ENCODE measurements at places on chromosomes 5 and 9.

- DNase-seq = no peak
Observed at GRCh38 chr5:91224456-91224855, 158.7 kb downstream of the ARRDC3 start.

DNA sequence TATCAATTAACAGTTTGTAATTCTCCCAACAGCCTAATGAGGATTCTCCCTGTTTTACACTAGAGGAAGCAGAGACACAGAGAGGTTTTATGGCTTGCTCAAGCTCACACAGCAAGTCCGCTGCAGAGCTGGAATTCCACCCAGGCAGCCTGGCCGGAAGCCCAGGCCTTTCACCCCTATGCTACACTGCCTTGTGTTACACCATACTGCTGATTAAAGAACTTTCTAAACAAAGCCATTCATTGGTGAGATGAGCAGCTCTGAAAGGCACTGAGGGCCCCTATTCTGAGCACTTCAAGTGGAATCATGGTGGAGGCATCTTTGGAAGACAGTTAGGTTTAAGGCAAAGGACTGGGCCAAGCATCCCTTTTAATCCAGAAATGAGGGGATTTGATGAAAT is 14.7 kb upstream of the LARP1 start:
- DNase-seq = no peak

DNA sequence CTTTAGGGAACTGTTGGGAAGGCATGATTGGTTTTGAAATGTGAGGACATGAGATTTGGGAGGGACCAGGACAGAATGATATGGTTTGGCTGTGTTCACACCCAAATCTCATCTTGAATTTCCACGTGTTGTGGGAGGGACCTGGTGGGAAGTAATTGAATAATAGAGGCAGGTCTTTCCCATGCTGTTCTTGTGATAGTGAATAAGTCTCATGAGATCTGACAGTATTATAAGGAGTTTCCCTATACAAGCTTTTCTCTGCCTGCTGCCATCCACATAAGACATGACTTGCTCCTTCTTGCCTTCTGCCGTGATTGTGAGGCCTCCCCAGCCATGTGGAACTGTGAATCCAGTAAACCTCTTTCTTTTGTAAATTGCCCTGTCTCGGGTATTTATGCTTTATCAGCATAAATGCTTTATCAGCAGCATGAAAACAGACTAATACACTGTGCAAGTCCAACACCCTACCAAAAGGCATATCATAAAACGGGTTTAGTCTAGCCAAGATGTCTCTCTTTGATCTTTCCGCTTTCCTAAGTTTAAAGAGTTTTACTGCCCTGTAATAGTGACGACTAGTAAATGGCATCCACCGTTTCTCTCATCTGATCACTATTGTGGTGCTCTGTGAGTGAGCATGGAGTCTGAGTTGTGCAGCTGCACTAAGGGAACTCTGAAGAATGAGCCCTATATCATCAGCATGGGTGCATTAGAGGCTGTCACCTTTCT is 12.9 kb upstream of the ZNF782 start:
- no peak for DNase-seq

DNA sequence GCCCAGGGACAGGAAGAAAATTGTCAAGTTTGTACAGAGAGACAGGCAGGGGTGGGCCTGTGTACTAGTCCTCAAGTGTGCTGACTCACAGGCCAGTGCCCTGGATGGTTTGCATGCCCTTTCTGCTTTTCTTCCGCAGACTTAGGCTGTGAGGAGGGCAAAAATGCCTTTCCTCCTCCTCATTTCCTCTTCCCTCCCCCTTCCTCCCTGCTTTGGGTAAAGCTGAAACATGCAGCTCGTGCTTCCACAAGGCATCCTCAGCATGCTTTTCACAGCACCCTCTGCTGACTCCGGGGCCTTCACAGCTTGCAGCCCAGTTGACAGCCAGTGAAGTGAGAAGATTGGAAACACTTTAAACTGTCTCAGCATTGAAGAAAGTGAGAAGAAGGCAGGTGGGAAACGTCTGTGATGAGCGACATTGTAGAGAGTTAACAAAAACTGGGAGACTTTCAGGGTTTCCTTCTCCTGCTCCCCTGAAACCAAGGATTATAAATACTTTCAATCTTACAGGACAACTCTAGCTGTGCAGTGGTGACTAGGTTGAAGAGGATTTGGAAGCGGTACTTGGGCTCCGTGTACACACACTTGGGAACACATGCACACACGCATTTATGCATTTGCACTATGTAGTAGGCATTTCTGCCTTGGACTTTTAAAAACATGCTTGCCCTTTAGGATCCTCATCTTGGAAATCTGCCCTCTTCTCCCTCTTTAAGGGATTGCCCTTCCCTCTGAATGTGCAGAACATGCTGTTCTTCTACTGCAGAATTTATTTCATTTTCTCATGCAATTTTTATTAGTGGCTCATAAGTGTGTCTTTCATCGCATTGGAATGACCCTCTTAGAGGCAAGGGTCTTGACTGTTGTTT is 138.8 kb downstream of the GRIA1 start:
- no peak for DNase-seq

DNA sequence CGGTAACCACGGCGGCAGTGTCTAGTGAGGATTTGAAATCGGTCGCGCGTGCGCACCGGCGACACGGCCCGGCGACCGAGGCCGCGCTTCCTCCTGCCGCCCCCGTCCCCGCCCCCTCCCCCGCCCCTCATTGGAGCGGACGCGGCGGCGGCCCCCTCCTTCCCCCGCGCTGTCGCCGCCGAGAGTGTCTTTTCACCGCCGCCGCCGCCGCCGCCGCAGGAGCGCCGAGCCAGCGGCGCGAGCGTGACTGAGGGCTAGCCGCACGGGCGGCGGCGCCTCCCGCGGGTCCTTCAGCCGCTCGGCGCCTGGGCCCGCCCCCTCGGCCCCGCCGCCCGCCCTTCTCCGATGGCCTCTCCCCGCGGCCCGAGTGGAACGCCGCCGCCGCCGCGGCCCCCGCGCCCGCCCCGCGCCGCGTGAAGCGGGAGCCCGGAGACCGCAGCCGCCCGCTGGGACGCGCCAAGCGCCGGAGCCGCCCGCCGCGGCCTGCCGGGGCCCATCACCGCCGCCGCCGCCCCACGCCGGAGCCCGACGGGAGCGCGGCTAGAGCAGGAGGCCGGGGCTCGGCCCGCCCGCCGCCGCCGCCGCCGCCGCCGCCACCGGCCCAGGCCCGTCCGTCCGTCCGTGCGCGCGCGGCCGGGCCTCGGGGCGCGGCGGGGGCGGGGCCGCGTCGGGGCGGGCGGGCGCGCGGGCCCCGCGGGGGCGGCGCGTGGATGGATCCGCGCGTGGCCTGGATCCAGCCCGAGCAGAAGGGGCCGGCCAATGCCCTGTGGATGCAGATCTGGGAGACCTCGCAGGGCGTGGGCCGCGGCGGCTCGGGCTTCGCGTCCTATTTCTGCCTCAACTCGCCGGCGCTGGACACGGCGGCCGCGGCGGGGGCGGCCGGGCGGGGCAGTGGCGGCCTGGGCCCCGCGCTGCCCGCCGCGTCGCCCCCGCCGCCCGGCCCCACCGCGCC is at the start of gene TENT4A:
TENT4A (plus strand) TSS at position 159 of the 952 bp plus-strand sequence; CDS start at position 711, 552 bp downstream.
- no peak for DNase-seq

DNA sequence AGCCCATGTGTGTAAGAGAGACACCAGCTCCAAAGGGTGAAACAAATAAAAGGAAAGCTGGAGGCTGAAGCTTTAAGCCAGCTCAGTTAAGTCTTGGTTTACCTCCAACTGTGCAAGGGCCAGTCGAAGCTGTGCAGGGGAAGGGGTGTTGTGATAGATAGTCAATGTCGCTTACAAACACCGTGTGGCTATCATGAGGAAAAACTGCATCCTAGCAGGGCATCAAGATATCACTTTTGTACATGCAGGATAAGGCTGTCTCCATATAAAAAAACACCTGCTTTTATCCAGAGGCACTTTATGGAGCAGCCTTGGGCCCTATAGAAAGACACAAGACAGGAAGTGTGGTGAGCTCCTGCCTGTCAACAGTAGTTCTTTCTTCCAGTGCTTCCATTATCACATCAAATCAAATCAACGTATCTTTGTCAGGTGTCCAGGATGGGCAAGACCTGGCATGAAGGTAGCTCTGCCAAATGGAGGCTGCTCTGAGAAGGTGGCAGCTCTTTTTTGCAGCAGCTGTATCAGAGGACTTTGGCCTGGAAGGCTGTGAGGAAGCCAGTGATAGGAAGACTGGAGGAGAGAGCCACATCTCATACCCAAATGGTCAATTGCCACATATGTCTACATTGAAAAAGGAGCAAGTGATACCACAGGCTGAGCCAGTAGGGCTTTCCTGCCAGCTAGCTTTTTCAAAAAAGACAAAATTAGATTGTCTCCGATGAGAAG is 29.3 kb upstream of the SELENOP start:
- DNase-seq = no peak

DNA sequence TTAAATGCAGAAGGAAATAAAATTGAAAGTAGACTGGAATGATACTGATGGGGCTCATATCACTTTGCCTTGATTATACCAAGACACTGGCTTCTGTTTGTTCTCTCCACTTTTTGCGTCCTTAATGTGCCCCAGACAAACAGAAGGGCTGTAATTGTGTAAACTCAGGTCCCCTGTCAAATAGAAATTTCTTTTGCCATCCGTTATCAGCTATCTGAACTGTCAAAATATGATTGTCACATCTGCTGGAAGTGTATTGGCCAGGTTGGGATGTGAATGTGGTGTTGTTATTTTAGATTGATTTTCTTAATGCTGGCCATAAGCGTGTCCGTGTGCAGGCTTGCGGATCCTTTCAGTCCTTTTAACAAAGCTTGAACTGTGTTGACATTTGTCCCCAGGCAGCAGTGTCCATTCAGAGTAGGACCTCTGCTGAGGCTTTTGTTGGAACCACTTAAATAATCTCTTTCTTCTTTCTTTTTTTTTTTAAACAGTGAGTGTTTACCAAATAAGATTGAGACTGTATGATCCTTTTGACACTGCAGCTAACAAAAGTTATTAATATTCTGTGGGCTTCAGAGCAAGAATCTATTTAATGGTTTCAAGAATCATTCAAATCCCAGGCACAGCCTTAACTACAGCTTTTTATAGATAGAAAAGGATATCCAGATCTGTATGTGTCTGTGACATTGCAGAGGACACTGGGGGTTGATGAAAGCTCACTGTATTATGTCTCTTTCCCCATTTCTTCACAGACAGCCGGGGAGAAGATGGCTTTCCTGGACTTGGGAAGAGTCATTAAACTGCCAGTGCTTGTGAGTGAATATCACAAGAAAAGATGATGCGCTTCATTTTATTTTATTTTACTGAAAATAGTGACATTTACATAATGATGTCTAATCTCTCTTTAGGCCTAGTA is 171.7 kb downstream of the ZNF608 start:
- no peak for DNase-seq

GRCh38 chr5:150510460-150511263 is 2.7 kb downstream of the NDST1 start:
- no peak for DNase-seq

DNA sequence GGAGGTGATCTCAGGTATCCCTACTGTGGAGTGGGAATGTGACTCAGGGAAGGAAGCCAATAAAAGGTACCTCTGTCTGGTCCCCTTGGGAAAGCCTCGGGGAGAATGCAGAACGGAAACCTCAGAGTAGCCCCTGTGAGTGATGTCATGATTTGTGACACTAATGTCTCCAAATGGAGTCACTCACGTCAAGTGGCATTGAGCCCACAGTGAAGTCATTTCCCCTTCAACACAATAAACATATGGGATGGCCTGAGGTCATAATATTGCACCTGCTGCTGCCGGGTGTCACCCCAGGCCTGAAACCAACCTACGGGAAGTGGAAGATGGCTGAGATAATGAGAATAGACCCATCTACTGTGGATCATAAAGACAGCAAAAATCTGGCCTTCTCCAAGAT is 75.9 kb upstream of the GOLM1 start:
- no peak for DNase-seq

GRCh38 chr9:99867536-99867935 is 38.9 kb upstream of the STX17 start:
- no peak for DNase-seq

DNA sequence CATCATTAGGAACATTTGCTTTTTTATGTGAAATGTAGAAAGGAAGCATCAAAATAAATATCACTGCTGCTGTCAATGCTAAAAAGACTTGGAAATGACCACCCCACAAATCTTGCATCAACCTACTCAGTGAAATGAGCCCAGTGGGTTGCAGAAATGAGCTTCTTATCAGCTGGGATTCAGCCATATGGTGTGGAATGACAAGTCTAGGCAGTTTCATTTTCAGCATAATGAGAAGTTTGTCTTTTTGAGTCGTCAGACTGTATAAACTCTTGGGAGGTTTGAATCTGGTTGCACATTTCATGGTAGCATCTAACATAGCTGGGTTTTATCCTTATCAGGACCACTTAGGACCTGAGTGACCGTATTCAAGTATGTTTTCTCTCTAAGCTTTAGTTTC is 251.1 kb upstream of the PPP1R2B start:
- DNase-seq = no peak

DNA sequence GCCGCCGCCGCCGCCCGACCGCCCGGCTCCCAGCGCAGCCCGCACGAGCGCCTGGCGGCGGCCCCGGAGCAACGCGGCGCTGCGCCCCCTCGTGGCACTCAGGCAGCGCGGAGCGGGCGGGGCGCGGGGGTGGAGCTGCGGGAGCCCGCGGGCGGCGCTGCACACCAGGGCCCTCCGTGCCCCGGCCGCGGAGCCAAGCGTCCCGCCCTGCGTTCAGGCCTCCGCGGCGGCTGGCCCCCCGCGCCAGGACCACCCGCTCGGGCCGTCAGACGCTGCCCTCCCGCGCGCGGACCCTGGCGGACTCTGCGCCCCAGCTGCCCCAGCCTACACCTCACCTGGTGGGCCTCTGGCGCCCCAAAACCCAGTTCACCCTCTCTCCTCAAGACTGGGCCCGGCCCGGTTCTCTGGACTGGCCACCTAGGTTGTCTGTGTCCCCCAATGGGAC is at the start of gene RASGEF1C:
RASGEF1C (minus strand) TSS at position 75 of the 445 bp plus-strand sequence. CDS start 71,159 bp downstream, outside the sequence.
- DNase-seq = no peak

GRCh38 chr9:23926368-23926767 is 100.3 kb upstream of the ELAVL2 start:
- no peak for DNase-seq

DNA sequence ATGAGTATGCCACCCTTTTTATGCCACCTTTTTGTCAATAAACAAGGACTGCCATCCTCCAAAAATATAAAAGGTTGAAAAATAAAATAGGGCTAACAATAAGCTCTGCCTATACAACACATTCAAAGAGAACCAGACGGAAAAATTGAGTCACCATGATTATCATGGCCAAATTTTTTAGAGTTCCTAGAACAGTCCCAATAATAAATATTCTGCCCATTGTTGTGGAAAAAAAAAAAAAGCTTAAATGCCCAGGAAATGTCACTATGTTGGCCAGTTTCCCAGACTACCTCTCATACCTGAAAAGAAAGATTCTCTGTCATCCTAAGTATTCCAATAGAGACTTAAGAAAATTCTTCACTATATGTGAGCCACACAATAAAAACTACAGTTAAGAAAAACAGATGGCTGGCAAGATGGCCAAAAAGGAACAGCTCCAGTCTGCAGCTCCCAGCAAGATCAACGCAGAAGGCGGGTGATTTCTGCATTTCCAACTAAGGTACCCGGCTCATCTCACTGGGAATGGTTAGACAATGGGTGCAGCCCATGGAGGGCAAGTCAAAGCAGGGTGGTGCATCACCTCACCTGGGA is 149.0 kb downstream of the TMEM161B start:
- no peak for DNase-seq

DNA sequence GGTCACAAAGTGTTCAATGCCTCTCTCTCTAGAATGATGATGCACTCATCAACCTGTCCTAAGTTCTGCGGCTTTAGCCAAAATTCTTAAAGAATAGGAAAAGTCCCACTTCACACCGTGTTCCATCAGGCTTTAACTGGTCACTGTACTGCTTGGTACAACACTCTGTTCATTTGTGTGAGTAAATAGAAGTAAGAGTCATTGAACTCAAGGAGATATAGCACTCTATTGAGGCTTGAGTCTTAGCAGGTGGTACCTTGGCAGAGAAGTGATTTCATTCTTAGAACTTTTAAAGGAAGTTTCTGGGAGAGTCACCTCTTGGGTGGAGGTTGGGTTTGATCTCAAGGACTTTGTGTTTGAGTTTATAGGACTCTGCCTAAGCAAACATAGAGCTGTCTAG is 92.6 kb downstream of the TENT4A start:
- peak; percentile 43 for DNase-seq
